ENCODE measurements at places on chromosomes 5 and 9.

- DNase-seq: no peak
These were observed 18.5 kb downstream of the OLFM1 start for GRCh38 chr9:135105938-135106491.

DNA sequence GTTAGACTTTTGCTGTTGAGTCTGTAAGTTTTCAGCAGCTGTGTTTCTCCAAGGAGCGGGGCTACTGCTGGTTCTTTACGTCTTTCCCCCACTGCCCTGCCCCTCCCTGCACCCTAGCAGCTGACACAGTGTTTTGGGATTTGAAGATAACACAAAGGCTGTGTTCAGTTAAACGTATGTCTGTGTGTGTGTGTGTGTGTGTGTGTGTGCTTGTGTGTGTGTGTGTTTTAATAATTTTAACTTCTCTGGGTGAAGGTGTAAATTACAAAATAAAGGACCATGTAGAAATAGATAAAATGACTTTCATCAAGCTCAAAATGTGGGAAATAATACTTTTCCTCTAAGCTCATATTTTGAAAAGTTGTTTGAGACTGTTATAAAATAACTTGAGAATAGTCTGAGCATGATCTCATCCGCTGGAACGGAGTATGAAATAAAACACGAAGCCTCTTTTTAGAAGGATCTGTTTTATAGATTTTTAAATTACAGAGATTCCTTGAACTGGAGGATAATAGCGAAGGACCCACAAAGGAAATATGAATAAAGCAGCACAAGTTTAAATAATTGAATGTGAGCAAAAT, 10.9 kb downstream of the ABL1 start:
- no peak for DNase-seq

- no peak for DNase-seq
These were observed 337.7 kb upstream of the PANK3 start for GRCh38 chr5:168916852-168917251.

- no peak for DNase-seq
These were observed 27.1 kb downstream of the SLIT3 start for GRCh38 chr5:169273881-169274280.

DNA sequence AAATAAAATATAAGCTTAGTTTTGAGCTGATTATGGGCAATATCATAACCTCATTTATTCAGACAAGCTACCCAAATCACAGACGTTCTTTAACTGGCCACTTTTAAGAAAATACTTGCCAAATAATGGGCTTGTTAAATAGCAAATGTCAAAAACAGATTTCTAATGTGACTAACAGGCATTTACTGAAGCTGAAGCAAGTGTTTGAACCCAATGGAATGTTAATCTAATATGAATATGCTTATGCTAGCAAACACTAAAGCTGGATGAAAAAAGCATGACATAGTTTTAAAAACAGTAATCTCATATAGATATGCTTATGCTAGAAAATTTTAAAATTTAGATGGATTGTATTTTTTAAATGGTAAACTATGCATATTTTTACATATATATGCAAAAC, 411.6 kb upstream of the PTGER4 start:
- no peak for DNase-seq

- no peak for DNase-seq
These were observed 103.0 kb upstream of the ERCC6L2 start for GRCh38 chr9:95772320-95773052.

DNA sequence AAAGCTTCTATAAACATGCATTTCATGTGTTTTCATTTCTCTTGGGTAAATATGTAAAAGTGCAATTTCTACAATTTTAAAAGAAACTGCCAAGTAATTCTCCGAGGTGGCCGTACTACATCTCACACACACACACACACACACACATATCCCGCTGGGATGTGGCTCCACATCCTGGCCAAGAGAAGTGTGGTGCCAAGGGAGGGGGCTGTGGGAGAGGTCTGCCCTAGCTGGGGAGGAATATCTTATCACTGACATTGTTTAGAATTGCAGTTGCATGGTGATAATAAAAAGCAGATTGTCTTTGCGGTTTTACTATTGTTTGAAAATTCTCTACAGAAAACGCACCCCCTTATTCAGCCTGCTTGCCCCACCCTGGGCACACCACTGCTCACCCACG, 558.4 kb downstream of the BNC2 start:
- no peak for DNase-seq

DNA sequence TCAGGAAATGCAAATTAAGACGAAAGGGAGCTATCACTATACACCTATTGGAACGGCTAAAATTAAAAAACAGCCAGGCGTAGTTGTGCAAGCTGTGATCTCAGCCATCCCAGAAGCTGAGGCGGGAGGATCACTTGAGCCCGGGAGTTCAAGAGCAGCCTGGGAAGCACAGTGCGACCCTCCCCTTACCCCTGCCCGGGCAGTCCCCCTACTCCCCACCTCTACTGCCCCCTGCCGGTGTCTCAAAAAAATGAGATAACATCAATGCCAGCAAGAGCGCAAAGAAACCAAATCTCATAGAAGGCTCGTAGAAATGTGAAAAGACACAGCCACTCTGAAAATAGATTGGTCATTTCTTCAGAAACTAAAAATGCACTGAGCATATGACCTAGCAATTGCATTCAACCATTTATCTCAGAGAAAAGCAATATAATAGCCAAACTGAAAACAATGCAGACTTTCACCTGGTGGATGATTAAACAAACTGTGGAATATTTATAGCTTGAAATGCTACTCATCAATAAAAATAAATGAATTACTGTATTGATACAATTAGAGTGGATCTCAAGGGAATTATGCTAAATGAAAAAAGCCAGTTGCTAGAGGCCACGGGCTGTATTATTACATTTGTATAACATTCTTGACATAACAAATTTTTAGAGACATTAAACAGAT, 20.6 kb downstream of the OR2V2 start:
- no peak for DNase-seq

- no peak for DNase-seq
These were observed 38.2 kb upstream of the DMXL1 start for GRCh38 chr5:119032656-119033055.

DNA sequence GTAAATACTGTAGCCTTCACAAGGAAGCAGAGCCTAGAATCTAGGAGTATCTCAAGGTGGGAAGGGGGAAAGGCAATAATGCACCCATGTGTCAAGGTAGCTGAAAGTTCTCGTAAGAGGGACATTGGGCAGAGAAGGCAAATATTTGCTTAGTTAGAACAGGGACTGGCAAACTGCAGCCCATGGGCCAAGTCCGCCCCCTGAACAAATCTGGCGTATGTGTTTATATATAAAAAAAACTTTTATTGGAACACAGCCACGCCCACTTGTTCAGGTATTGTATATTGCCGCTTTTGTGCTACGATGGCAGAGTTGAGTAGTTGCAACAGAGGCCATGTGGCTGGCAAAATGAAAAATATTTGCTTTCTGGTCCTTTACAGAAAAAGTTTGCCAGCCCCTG, 16.1 kb downstream of the KCNN2 start:
- DNase-seq: no peak

- no peak for DNase-seq
These were observed 12.5 kb upstream of the PARP8 start for GRCh38 chr5:50653946-50654345.

DNA sequence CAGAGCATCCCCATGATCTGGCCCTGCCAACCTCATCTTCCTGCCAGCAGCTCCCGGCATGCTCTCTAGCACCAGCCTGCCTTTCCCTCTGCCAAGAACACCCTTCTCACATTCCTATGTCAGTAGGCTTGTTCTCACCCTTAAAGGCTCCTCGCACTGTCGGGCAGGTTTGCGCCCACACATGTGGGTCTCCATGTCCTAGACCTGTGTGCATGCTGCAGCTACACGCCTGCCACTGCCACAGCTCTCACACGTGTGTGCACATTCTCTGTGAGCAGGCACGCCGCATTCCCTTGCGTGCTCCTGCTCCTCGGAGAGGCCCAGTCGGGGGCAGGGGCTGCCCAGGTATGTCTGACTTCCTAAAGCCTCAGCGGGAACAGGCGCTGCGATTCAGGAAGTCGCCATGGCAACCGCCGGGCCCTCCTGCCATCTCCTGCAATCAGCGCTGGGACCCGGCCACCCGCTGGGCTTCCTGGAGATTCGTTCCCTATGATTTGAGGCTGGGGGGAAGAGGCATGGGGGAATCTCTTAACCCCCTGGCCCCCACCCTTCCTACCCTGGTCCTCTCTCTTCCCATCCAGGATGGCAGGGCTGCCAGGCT, 28.1 kb downstream of the NDUFA8 start:
- no peak for DNase-seq

DNA sequence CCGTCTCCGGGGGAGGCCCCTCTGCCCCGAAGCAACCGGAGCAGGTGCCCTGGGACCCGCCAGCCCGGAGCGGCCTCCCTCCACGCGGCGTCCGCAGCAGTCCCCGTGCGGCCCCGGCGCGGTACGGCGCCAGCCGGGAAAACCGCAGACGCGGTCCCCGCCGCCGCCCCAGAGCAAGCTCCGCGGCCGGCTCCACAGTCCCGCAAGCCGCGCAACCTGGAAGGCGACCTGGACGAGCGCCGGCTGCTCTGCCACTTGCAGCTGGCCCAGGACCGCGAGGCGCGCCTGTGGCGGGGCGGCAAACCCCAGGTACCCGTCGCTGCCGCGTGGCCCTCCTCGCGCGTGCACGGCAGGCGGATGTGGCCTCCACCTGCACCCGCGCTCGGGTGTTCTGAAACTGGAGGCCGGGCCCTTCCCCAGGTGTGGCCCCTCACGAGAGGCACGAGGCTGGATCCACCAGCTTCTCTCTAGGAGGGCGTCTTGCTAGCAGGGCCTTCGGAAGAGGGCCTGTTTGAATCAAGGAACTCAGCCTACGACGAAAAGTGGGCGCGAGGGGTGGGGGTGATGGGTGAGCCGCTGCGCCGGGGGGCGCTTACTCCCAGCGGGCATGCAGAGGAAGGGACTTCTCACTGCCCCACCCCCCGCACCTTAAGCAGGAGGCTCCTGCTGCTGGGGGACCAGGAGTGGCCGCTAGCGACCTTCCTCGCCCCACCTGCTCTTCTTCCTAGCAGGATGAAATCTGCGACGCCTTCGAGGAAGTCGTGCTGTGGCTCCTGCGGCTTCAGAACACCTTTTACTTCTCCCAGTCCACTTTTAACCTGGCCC, 602 bp downstream of the CCNI2 start:
- DNase-seq: no peak

GRCh38 chr9:94909250-94909894, 182.9 kb downstream of the AOPEP start:
- no peak for DNase-seq

- DNase-seq: no peak
These were observed 15.9 kb downstream of the RANBP6 start for GRCh38 chr9:5999443-6000101.

DNA sequence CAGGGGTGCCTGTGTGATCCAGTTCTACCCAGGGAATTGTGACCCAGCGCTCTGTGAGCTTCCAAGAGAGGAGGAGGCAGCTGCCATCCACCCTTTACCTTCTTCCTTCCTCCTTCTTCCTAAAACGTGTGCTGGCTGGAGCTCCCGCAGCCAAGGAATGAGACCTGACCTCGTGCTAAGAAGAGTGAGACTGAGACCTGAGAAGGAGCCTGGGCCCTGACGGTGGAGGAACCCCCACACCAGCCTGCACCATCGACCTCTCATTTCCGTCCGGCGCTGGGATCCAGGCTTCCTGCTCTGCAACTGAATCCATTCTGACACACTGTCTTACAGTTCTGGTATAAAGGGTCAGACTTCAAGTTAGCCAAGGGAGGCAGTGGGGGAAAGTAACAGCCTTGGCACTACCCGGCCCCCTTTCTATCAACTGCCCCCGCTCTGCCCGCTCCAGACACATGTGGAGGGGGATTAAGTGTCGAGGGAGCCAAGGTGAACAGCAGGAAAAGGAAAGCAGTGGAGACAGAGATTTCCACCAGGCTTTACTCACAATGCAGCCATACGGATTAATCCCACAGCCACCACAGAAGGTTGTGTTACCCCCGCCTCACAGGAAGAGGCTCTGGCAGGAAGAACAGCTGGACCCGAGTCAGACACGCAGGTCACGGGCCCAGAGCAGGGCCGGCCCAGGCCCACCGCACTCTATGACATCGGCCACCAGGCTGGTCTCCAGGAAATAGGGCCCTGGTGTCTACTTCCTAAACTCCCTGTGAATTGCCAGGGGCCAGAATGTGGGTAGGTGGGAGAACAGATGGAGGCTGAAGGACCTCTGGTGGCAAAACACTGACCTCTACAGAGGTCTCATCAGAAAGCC, 15.8 kb downstream of the MGAT1 start:
- DNase-seq: no peak

DNA sequence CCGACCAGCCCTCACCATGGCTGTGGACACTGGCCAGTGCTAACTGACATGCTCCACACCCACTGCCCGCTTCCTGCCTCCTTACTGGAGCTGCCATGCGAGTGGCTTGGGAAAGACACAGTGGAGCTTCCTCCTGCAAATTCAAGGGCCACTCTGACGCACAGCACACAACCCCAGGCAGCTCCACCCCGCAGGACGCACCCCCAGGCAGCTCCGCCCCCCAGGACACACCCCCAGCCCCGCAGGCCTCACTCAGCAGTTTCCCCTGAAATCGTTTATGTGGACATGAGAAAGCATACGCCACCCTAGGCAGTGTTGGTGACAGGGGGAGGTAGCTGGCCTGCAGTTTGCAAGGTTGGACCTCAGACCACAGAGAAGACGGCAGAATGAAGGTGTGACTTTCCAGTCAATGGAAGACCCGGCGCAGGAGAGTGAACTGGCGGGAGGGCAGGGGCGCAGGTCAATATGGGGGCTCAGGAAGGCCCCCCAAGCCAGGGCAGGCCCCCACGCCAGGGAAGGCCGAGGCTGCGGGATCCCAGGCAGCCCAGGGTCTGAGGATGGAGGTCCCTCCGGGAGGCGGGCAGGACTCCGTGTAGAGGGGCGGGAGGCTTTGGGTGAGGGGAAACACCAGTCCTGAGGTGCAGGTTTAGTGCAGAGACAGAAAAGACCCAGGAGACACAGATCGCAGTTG, 21.6 kb downstream of the LPCAT1 start:
- no peak for DNase-seq
